ENCODE measurements at places on chromosomes 6 and 20.

GRCh38 chr6:95203153-95203754 is 374.1 kb upstream of the MANEA start:
- DNase-seq, result peak; percentile 72

DNA sequence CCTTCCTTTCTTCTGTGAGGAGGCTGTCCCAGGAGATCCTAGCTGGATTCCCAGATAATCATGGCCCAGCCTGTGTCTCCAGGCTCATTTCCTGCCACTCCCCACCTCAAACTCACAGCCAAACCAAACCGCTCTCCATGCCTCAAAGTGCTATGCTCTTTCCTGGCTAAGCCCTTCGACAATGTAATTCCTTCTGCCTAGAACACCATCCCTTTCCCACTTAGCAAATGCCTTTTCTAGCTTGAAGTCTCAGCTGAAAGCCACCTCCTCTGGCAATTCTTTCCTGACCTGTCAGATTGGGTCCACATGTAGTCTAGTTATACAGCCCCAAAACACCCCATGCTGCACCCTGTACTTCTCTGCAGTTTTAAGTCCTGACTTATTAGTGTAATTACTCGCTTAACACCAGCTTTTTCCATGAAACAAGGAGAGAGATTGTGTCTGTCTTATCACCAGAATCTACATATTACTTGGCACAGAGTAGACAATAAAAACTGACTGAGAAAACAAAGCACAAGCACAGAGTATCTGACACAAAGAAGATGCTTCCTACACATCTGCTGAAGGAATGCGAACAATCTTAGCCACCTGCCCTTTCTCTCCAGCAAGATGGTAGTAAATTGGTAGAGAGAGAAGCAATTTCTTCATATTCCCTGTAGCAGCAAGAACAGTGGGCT is 5.4 kb downstream of the TRIM26 start:
- no peak for DNase-seq

DNA sequence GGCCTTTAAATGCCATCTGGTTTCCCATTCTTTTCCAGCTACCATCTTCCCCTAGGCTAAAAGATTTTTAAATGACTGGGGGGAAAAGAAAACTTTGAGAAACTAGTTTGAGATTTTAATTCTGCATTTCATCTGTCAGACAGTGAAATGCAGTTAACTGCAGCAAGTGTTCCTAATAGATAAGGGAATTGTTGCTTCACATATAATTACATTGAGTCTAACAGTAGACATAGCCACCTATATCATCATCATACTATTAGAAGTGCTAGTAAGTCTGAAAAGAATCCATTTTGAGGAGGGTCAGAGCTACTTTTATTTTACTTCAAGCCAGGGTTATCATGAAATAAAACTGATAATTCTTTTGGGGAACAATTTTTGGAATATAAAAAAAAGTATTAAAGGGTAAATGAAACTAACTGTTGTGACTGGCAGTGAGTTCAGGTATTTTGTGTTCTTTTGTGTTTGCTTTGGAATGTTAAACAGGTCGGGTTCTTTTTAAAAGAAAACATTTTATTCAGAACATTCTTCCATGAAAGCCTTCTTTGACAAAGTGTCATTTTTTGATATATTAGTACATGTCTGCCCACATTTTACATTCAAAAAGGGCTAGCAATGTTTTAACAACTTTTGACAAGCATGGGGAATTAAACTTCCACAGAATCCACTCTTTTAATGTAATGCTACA is 170.1 kb downstream of the HS3ST5 start:
- DNase-seq, result peak; percentile 74

GRCh38 chr6:20965915-20966314 is 431.7 kb downstream of the CDKAL1 start:
- DNase-seq, result no peak

DNA sequence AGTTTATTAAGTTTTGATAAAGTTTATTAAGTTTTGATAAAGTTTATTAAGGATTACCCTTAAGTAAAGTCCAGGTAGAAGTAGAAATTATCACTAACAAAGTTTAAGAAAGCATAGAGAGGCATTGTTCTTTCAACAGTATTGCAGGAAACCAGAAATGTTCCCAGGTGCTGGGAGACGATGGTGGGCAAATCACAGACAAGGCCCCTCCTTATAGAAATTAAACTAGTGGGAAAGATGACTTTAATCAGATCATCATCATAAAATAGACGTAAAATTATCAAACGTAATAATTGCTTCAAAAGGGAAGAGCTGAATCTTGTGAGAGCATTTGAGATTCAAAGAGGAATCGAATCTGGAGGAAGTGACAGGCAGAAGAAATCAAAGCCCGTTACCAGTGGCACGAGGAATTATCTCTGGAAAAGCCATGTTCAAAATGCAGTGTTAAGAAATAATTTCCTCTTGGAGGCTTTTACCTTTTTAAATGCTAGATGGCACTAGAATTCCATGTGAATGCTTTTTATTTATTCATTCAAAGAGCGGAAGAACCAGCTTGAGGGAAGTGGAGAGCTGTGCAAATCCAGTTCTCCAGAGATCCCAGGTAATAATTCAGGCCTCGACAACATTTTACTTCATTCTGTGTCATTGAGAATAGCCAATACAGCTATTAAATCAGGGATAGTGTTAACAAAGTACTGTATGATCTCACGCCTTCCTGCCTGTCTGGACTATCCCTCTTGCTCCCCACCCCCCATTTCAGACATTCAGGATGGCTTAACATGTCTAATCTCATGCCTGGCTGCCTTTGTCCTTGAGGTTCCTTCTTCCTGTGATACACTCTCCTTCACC is 1.0 kb upstream of the APMAP start:
- peak; percentile 51 for DNase-seq

DNA sequence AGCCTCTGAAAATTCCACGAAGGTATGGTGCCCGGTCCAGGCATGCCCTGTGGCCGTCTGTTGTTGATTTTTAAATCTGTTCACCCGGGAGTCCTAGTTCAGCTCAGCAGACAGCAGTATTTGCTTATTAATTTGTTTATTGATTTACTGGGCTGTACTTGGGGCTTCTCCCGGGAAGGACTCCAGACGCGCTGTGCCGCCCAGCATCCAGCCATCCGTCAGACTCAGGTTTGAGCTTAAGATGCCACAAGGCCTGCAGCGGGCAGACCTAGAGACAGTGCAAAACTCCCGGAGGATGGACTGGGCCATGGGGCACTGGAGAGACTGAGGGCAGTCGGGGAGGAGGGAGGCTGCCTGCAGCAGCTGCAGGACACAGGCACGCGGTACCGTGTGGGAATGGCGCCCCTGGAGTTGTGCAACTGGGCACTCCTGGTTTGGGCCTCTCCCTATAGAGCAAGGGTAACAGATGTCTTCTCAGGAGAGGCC is 17.3 kb upstream of the CCDC167 start:
- DNase-seq, result no peak

DNA sequence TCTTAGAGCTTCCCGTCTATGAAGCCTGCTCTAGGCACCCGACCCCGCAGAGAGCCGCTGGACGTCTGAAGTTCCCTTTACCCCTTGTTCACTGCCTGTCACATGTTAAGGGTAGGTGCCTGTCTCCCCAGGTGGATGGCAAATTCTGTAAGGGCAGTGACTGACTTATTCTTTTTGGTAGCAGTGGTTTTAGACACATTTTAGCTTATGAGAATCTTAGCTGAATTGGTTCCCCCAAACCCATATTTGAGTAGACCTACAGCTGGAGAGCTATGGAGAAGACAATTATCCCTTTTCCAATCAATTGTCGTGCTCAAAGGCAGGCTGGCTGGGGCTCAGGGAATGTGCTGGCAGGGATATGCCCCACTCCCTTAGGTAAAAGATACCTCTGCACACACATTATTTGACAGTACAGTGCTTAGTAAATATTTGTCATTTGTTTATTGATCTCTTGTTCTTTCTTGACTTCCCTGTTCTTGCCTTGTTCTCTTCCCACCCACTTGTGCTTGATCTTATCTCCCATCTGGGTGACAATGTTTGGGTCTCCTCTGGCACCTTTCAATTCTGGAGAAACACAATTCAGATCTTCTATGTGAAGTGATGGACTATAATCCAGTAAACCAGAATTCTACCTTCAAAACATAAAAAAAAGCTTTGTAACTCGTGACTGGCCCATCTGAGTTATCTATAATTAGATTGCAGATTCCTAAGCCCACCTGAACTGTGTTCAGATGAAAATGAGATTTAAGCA is 114.3 kb upstream of the SLC2A12 start:
- DNase-seq, result no peak

GRCh38 chr6:145723646-145724045 is 11.7 kb downstream of the EPM2A start:
- DNase-seq, result no peak

DNA sequence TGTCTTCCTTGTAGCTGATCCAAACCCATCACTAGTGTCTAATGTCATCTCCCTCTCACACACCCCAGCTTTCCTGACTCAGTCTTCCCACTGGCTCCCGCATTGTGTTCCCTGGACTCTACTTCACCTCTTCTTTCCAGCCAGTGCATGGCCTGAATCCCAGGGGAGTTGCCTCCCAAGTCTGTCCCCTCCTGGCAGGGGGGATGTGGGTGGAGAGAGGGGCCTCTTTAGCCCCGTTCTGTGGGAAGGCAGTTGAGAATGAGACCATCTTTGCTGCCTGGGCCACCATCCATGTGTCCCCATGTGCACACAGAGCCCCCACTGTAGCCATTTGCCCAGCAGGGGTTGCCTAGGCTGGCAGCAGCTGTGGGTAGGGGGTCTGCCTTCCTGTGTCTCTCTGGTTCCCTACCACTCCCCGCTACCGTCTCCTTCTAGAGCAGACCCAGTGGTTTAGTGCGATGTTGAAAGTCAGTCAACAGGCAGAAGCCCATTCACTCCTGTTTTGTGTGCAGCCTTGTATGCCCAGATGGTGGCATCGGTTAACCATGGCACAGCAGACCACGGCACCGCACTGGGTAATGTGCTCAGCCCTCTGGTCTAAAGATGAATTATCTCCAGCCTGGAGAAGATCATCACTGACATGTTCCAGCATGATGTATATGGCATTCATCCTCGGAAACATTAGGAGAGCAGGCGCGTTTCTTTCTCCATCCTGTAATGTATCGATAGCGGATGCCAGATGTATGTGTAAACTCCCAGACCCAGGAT is 178.8 kb upstream of the SNX9 start:
- peak; percentile 65 for DNase-seq

DNA sequence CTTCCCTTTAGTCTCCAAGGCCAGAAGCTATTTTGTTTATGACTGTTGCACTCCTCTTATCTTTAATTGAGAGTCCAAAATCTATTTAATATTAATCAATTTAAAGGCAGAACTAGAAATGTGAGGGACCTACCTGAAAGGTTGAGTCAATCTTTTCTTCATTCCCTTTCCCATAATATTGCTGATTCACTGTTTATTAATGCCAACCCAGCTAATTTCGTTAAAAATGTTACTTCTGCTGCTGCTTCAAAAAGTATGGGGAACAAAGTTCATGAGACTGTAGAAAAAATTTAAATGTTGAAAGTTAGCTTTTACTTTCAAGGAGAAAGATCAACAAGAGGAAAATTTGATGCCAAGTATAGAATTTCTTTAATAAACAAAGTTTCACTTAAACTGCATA is 365.3 kb downstream of the TENT5A start:
- no peak for DNase-seq

GRCh38 chr6:132693478-132693877 is 20.4 kb downstream of the VNN1 start:
- DNase-seq, result no peak

DNA sequence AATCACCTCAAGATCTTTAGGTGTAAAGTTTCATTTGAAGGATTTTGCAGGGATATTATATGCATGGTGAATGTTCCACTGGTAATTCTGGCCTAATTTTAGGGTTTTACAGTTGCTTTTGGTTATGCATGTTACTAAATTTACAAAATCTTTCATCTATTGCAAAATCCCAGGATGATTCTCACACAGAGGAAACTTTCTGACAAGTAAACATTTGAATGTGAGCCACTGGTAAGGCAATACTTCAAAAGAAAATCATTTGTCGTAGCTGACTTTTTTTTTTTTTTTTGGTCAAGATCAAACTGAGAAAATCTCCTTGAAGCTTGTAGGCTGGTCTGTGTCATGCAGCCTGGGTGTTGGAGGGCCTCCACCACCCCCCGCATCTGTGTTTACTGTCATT is 141.9 kb upstream of the EXOC2 start:
- DNase-seq, result no peak

DNA sequence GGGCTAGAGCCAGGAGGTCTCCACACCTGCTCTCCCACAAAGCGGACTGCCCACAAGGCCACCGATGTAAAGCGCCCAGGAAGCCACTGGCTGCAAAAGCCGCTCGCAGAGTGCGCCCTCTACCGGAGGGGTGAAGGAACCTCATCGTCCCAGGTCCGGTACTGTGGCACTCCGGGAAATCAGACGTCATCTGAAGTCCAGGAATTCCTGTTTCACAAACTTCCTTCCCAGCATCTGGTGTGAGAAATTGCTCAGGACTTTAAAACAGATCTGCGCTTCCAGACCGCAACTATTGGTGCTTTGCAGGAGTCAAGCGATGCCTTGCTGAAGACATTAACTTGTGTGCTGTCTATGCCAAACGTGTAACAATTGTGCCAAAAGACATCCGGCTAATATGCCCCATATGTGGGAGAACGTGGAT is 115.1 kb upstream of the ARID1B start:
- peak; percentile 27 for DNase-seq

- no peak for DNase-seq
These were observed 29.8 kb downstream of the DCBLD1 start for GRCh38 chr6:117512056-117512828.

DNA sequence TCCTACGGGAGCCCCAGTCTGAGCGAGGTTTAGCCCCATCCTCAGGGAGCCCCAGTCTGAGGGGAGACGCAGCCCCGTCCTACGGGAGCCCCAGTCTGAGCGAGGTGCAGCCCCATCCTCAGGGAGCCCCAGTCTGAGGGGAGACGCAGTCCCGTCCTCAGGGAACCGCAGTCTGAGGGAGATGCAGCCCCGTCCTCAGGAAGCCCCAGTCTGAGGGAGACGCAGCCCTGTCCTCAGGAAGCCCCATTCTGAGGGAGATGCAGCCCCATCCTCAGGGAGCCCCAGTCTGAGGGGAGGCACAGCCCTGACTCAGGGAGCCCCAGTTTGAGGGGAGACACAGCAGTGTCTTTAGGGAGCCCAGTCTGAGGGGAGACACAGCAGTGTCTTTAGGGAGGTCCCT is 27.9 kb downstream of the VEGFA start:
- no peak for DNase-seq

GRCh38 chr6:136991646-136992045 is 53.1 kb downstream of the IL20RA start:
- no peak for DNase-seq

GRCh38 chr6:90251295-90251992 is 45.2 kb downstream of the BACH2 start:
- DNase-seq, result no peak

DNA sequence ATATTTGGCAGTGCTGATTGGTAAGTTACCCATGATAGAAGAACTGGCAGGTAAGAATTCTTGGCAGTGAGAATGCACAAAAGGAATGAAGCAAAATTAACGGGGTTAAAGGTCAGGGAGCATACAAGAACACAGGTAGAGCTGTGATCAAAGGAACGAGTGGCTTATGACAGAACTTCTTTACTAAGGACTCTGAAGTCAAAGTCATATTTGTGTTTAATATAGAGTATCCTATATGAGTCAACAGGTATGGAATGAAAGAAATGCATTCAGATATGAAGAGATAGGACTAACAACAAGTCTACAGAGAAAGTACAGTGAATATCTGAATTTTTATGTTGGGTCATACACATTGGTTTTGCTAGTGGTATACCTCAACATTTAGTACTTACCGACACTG is 209.0 kb upstream of the CITED2 start:
- no peak for DNase-seq

Data from hematopoietic multipotent progenitor cell treated with erythropoietin and hydrocortisone succinate and interleukin-3 and kit ligand, for 6 days (in vitro differentiated cells).